Lung (tissue), 17 donors: ENCODE measurements at places on chromosomes 7 and 10. TPM values are rescaled to one million over a fixed set of nuclear protein-coding genes. Genes with fewer than 3 reads are reported as not detected.

GBF1 gene
- total RNA-seq: 48.5 TPM

ATG9B gene
- 1.1 TPM for total RNA-seq

PRPS1L1 gene
- total RNA-seq: not detected

GIMAP8 gene
- 20.9 TPM for total RNA-seq

TMEM196 gene
- total RNA-seq: 0.06 TPM

LRRC18 gene
- 3.1 TPM for total RNA-seq

C7orf57 gene
- 14.5 TPM for total RNA-seq

PHKG1 gene
- total RNA-seq: 1.6 TPM

ADAMTS14 gene
- 1.1 TPM for total RNA-seq

FZD1 gene
- 55.8 TPM for total RNA-seq

OPALIN gene
- not detected for total RNA-seq

KIAA1549 gene
- 5.5 TPM for total RNA-seq

TFR2 gene
- 2.1 TPM for total RNA-seq

PSPH gene
- 18.5 TPM for total RNA-seq

EVX1 gene
- not detected for total RNA-seq

IQUB gene
- 5.1 TPM for total RNA-seq

LIPK gene
- total RNA-seq: not detected

GHRHR gene
- not detected for total RNA-seq

CYP3A7 gene
- 0.64 TPM for total RNA-seq

LRRTM3 gene
- 0.06 TPM for total RNA-seq

EBLN1 gene
- not detected for total RNA-seq

DLX6 gene
- not detected for total RNA-seq

SH2D4B gene
- total RNA-seq: 0.12 TPM

RARRES2 gene
- total RNA-seq: 161 TPM

HHEX gene
- total RNA-seq: 17.3 TPM

HDAC9 gene
- total RNA-seq: 41.0 TPM

ANXA8L1 gene
- total RNA-seq: 18.9 TPM

CAV2 gene
- total RNA-seq: 143 TPM

DGKI gene
- total RNA-seq: 1.5 TPM

ARL5B gene
- total RNA-seq: 49.2 TPM

CTNNA3 gene
- total RNA-seq: 0.03 TPM

FAM25C gene
- not detected for total RNA-seq

SEMA3D gene
- 49.0 TPM for total RNA-seq

CLDN3 gene
- 43.4 TPM for total RNA-seq

CPXM2 gene
- total RNA-seq: 5.0 TPM

STEAP1B gene
- 1.4 TPM for total RNA-seq

BMPR1A gene
- 29.9 TPM for total RNA-seq

ELFN1 gene
- 1.1 TPM for total RNA-seq

CYP26A1 gene
- total RNA-seq: not detected

PPRC1 gene
- 19.3 TPM for total RNA-seq

PLEKHS1 gene
- total RNA-seq: 21.9 TPM

TUBB8 gene
- 0.15 TPM for total RNA-seq

KLHDC10 gene
- total RNA-seq: 37.4 TPM

CYP2C8 gene
- total RNA-seq: 1.0 TPM

PON2 gene
- total RNA-seq: 174 TPM

FBXO24 gene
- 0.25 TPM for total RNA-seq

ANKRD22 gene
- 4.3 TPM for total RNA-seq

NUDT13 gene
- 2.4 TPM for total RNA-seq

LIPJ gene
- total RNA-seq: 0.14 TPM

HOXA10 gene
- not detected for total RNA-seq

PAPOLB gene
- total RNA-seq: 1.9 TPM

GNAT3 gene
- total RNA-seq: not detected

CYTH3 gene
- total RNA-seq: 28.7 TPM

ANKRD30A gene
- total RNA-seq: not detected
